ENCODE measurements at places on chromosomes 1 and 21.

GRCh38 chr1:226809785-226810571 lies 60.4 kb upstream of the PSEN2 start:
- DNase-seq: no peak

DNA sequence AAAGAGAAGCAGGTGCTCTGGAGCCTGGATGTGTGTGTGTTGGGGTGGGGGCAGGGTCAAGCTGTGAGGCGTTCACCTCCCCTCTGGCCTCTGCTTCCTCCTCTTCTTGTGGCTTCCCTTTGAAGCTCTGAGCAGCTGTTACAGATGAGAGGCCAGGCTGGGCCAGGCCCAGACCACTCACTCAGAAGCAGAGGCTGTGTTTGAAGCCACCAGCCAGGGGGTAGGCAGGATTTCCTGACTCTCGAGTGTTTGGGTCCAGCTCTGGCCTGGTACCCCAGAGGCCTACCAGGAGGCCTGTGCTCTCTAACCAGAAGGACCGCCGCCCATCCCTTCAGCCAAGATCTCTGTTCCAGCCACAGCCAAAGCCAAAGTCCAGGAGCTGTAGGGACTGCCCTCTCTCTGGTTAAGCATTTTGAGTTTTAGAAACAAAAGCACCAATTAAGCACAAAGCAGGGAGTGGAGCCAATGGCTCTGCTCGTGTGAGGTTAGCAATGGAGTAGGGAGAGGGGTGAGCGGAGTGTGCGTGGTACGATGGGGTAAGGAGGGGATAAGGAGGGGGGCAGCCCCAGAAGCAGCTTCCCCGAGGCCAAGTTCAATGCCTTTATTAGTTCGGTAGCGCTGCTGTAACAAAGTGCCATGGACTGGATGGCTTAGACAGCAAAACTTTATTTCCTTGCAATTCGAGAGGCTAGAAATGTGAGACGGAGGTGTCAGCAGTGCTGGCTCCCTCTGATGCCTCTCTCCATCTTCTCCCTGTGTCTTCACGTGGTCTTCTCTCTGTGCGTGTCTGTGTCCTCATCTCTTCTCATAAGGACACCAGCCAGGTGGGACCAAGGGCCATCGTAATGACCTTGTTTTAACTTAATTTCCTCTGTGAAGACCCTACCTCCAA lies 20.5 kb downstream of the RCSD1 start:
- DNase-seq: no peak

GRCh38 chr1:18041685-18042355 lies 65.8 kb upstream of the IGSF21 start:
- no peak for DNase-seq

GRCh38 chr1:38686927-38687255 lies 172.7 kb downstream of the RRAGC start:
- DNase-seq: no peak

DNA sequence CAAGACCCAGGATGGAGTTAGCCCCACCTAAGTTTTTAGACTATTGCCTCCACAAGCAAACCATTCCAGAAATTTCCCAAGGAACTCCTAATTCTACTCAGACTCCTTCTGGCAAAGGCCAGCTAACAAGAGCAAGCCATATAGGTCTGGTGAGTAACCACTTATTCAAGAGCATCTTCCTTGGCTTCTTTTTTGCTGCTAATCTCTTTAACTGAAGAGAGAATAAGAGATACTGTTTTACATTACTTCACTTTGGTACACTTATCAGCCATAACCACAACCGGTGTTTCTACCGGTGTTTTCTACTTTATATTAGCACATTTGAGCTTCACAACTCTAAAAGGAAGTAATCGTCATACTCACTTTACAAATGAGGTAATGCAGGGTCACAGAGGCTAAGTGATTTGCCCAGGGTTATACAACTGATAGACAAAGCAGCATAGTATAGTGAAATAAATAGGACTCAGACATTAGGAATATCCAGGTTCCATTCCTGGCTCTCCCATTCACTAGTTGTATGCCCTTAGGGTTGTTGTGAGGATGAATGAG lies 1.7 kb upstream of the EPS15 start:
- DNase-seq: no peak
